ENCODE measurements at places on chromosomes 1 and 21. TPM values are rescaled to one million over a fixed set of nuclear protein-coding genes. Genes with fewer than 3 reads are reported as not detected.

Gene TNFSF18
- not detected for total RNA-seq

Gene IL19
- total RNA-seq = not detected

Gene SPATA21
- total RNA-seq = not detected

Gene SPATA1
- 0.29 TPM for total RNA-seq

GRCh38 chr1:143584508-143584907, 387.3 kb downstream of the FAM72C start:
- no peaks in the 10 kb centered on the region for H3K27me3 ChIP-seq
- DNase-seq = no peak
- no peak overlapping the region for H3K4me3 ChIP-seq
- H3K4me1 ChIP-seq = no peaks in the 10 kb centered on the region
- H3K27ac ChIP-seq = no peak overlapping the region

DNA sequence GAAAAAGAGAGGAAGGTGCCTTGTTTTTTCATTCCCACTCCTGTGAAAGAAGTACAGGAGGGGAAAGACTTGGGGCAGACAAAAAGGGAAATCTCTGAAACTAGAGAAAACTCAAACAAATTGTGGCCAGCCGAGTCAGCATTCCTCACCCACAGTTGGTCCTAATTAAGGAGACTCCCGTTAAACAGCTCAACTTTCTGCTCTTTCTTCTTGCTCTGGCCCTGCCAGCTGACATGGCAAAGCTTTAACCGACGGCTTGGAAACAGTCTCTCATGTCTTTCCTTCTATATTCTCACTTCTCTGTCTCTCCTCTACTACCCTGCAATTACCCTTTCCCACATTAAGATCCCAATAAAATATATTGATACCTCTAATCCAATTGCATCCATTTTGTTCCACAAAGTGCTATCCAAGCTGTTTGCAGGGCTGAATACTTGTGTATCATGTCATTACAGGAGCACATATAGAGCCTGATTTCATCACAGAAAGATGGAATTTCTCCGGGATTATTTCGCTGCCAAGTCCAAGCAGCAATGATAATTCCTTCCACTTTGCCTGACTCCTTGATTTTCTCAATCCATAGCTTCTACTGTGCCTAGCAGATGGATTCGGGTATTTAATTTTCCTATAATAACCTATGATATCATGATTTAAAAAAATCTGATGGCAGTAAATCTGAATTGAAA, 65.4 kb upstream of the IPO9 start:
- no peaks in the 10 kb centered on the region for H3K27me3 ChIP-seq
- H3K4me1 ChIP-seq = no peaks in the 10 kb centered on the region
- H3K27ac ChIP-seq = no peak overlapping the region
- H3K36me3 ChIP-seq = no peaks in the 10 kb centered on the region

All from adrenal gland (tissue), 19 donors.